Activated naive CD4-positive, alpha-beta T cell treated with anti-CD3 and anti-CD28 coated beads, Interleukin-2, amount 50 U/mL, for 72 hours (primary cell): ENCODE measurements at places on chromosomes 7 and 10.

DNA sequence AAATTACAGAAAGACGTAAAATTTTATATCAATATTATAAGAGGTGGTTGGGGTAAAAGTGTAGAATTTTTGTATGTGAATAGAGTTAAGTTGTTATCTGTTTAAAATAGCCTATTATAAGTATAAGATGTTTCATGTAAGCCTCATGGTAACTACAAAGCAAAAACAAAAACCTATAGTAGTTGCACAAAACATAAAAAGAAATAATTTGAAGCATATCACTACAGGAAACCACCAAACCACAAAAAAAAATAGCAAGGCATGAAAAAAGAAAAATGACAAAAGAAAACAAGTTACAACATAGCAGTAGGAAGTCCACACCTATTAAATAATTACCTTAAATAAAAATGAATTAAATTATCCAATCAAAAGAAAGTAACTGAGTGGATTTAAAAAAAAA lies 12.4 kb upstream of the GSTK1 start:
- DNase-seq, result no peak

GRCh38 chr7:69811476-69812308 lies 213.4 kb downstream of the AUTS2 start:
- no peak for DNase-seq

DNA sequence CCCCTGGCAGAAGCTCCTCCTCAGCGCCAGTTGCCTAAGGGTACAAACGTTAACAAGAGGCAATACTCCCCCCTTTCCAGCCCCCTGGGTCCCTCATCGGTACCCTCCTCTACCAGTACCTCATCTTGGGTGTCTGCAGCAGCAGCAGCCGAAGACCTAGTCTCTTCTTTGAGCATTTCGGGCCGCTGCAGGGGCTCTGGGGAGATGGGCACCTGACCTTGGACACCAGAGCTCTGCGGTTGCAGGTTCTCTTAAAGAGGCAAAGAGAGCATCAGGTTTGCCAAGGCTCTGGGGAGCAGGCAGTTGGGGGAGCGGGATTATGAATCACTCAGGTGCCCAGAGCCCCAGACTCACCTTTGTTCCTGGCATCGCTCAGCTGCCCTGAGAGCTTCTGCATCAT lies 3.5 kb downstream of the FBXL15 start:
- DNase-seq, result no peak

GRCh38 chr10:88523739-88524400 lies 59.2 kb downstream of the RNLS start:
- no peak for DNase-seq

GRCh38 chr10:42743697-42744096 lies 38.9 kb upstream of the BMS1 start:
- DNase-seq, result no peak

DNA sequence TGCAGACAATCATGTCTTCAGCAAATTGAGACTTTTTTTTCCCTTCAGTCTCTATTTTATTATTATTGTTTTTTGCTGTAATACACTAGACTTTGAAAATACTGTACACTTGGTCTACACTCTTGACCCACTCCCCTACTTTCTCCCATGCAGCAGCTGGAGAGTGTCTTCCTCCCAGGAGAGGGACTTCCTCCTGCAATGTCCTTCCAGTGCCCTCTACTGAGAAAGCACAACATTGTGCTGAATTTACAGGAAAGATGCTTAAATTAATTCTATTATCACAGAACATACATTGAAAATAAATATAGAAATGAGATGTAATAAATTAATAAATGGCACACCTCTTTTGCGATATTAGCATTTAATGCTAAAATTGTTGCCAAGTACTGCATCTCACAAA lies 411.3 kb downstream of the CCSER2 start:
- no peak for DNase-seq

- no peak for DNase-seq
These were observed 613.1 kb downstream of the SUGCT start for GRCh38 chr7:40747856-40748255.

DNA sequence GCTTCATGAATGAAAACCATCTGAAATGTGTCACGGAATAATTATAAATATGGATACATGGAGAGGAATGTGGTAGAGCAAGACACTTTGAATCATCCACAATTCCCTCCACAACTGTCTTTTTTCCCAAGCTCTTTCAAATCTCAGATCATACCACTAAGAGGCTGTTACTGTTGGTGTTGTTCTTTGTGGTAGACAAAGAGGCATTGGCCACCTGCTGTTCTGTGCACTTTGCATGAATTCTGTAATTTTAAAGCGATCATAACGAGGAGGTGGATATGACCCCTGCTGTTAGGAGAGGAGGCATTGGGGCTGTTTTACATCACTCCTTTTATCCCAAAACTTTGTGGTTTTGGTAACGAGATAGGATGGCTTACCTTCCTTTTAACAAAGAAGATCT lies 141.2 kb upstream of the KLF6 start:
- no peak for DNase-seq

GRCh38 chr7:20229646-20230500 lies 12.7 kb upstream of the MACC1 start:
- DNase-seq, result no peak

DNA sequence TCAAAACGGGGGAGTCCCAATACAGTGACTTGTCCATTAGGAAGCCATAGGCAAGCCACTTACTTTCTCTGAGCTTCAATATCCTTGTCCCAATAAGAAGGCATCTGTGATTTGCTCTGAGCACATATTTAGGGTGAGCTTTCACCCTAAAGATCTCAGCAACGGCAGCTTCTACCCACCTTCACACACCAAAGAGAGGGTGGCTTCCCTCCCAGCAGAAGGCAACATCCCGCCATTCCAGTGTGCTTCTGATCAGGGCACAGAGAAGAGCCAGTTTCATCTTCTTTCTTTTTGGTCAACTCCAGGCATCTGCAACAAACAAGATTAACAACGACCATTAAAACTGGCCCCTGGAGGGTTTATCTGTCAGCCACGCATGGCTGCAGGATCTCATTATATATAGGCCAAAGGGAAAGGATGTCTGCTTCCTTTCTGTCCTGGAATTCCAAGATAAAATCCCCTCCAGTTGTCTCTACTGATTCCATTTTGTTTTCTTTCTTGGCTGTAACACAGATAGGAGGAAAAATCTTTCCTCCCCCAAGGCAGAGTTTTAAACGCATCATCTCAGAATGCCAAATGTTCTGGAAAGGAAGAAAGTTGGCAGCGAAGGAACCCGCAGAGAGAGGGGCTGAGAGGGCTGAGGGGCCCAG lies 491 bp upstream of the SH2D4B start:
- DNase-seq, result no peak

GRCh38 chr10:75312440-75312839 lies 76.7 kb upstream of the COMTD1 start:
- no peak for DNase-seq

DNA sequence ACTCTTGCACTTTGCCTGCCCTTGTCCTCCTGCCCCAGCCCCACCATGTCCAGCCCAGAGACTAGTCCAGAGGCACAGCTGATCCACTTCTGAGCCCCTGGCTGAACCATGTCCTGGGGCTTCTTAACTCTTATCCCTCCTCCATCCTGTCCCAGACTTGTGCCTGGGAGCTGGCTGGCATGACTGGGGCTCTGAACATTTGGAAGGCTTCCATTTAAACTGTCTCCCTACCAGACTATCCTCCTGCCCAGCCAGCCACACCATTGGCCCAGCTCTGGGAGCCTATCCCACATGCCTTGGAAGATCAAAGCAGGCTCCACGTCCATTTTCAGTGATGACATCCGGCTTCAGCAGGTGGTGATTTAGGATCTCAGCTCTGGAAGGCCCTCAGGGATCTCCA lies 57.4 kb downstream of the FAM241B start:
- DNase-seq, result no peak

- no peak for DNase-seq
These were observed 14.0 kb upstream of the PTTG1IP2 start for GRCh38 chr7:90455163-90456030.

- DNase-seq, result no peak
These were observed 8.0 kb upstream of the HSPB1 start for GRCh38 chr7:76294344-76295024.

GRCh38 chr7:15682751-15683245 lies 3.7 kb downstream of the MEOX2 start:
- no peak for DNase-seq

DNA sequence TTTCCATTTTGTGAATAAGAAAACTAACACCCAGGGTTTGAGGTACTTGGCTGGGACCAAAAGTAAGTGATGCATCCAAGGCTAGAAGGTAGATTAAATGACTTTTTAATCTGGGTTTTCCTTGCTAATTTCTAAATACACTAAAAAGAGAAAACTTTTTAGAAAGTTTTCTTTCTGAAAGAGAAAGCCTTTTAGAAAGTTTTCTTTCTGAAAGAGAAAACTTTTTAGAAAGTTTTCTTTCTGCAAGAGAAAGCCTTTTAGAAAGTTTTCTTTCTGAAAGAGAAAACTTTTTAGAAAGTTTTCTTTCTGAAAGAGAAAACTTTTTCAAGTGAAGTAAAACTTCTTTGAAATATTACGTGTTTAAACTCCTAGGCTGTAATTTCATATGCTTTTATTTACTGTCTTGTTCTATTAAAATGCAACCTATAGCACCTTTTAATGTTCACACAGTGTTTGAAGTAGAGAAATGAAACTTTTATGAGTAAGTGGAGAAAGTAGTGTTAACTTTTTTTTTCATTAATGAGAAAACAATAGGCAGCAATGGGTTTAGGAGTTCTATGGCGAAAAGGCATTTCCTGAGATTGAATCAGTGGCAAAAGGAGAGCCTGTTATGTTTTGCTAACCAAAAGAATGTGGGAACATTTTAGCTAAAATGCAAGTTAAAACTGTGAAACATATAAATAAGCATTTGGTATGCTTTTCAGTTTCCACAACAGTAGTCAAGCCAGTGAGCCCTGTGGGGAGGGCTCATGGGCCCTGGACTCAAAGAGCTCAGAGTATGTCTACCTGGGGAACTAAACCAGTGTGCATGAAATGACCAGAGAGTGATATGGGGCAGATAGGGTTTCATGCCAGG lies 103.7 kb downstream of the RBM20 start:
- DNase-seq, result no peak

DNA sequence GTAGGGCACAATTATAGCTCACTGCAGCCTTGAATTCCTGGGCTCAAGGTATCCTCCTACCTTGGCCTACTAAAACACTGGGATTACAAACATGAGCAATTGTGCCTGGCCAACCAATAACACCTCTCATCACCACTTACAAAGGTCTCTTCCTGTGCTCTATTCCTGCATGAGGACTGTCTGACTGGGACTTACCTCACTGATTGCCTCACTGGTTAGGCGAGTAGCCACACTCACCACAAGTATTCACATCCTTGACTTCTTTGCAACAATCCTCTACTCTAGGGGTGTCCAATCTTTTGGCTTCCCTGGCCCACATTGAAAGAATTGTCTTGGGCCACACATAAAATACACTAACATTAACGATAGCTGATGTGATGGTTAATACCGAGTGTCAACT lies 22.6 kb upstream of the PDIA4 start:
- DNase-seq, result no peak

GRCh38 chr10:30309403-30309802 lies 39.7 kb downstream of the MTPAP start:
- DNase-seq, result no peak

GRCh38 chr7:86130268-86130667 lies 513.4 kb upstream of the GRM3 start:
- DNase-seq, result no peak

GRCh38 chr7:50449501-50449880 lies 659 bp downstream of the FIGNL1 start:
- no peak for DNase-seq

GRCh38 chr7:66182920-66183319 lies 22.2 kb upstream of the TPST1 start:
- no peak for DNase-seq
